ENCODE measurements at places on chromosomes 1 and 21.

DNA sequence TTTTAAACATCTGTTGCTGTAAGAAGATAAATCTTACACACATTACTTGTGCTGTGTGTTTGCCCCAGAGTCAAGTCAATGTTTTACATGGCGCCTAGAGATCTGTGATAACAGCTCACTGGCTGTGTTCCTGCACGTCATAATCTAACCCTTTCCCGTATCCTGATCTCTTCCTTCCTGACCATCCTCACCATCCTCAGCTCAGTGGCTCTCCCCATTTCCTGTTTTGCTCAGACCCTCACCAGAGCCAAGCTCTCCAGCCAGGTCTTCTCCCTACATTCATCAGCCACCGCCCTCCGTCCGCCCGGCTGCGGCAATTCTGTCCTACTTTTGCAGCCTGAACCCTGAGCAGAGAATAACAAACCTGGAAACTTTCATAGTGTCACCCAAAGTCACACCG, 824.7 kb downstream of the USP25 start:
- DNase-seq: no peak

- DNase-seq: no peak
Observed at GRCh38 chr21:27291006-27291405, 324.1 kb upstream of the ADAMTS5 start.

- DNase-seq: no peak
Observed at GRCh38 chr1:201406831-201407406, 7.8 kb upstream of the LAD1 start.

GRCh38 chr1:29830383-29830782, 594.1 kb downstream of the PTPRU start:
- DNase-seq: no peak

DNA sequence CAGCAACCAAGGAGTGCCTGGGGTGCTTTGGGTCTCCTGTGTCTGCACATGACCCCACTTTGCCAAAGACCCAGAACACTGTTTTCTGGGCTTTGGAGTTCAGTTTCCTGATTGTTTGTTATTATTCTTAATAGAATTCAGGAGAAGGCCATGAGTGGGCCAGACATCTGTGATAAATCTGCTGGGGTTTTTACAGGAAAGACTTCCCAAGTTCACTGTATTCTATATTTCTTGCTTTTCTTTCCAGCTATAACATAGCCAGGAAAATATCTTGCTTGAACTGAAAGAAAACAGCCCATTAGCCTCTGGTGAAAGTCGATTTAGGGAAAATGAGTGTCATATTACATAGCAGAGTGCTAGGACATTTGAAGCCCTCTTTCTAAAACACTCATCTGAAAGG, 345.1 kb upstream of the USP24 start:
- peak; percentile 13 for DNase-seq

GRCh38 chr1:197619008-197619640, 156.2 kb downstream of the DENND1B start:
- DNase-seq: no peak

DNA sequence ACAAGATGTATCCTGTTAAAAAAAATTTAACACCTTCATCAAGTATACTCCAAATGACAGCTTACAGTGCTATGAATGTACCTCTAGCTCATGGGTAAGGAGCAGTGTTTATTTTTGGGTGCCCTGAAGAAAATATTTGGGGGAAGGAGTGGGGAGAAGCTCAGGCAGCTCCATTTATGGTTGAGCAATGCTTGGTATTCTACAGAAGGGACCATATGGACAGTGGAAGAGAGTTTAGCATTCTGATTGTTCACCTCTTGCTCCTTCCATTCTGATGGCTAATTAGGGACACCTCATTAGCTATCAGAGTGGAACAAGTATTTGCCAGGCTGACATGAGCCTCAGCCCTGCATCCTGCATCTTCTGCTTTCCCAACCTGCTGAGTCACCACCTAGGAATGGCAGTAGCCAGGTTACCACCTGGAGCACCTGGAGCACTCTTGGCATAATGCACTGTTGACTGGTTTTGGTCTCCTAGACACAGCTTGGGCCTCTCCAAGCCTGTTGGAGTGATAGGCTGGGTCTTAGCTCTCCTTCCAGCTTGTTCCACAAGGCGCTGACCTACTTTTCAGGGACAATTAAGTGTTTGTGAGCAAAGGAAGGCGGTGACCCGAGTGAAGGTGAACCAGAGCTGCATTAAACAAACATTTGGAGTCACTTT, 62.0 kb upstream of the MACF1 start:
- DNase-seq: peak; percentile 100

DNA sequence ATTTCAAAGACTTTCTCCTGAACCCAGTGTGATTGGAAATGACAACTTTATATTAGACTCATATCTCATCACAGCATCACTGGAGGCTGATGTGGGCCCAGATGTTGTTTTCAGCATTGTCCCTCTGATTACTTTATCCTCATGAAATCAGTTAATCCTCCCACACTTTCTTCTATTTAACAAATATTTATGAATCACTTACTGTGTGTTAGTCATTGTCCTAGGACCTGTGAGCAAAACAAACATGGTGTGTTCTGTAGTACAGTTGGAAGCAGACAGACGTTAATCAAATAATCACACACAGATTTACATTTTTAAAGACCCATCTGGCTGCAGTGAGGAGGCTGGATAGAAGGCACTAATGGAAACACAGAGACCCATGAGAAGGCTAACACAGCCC, 383.7 kb downstream of the PRDM2 start:
- DNase-seq: no peak

DNA sequence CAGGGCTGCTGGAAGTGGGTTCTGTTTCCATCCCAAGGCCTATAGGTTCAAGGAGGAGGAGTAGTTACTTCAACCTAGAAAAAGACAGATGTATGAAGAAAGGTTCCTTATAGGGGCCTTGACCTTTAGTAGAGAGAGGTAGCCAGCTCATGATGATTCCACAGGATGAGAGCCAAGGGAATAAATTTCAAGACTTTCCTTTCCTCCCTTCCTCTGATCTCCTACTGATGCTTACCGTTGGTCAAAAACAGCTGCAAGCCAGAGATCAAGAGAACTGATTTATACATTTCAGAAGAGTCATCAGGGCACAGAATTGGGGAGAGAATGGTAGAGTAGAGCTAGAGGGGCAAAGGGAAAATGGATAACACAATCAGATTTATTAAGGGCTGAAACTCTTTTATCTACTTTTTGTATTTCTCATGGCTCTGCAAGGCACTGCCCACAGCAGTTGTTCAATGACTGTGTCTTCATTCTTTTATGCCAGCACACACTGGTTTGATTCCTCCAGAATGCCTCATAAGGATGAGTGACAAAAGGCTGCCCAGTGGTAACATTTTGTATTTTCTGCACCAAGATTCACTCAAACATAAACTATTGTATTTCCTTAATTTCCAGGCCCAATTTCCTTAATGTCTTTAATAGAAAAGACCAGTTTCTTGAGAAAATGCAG, 37.4 kb downstream of the AK5 start:
- no peak for DNase-seq

DNA sequence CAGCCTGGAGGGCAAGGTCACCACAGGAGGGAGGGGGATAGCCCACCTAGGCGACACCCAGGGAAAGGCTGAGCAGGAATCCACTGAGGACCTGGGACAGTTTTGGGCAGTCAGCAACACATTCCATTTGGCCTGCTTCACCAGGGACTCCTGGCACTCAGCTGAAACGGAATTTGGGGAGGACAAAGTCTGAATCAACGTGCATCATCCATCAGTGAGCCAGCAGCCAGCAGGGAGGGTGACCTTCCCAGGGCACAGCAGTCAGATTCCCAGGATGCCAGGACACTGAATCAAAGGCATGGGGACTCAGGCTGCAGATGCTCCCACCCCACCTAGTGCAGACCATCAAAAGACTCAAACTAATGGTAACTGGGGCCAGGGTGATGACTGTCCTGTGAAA, 4.6 kb downstream of the SH3BP5L start:
- DNase-seq: no peak

DNA sequence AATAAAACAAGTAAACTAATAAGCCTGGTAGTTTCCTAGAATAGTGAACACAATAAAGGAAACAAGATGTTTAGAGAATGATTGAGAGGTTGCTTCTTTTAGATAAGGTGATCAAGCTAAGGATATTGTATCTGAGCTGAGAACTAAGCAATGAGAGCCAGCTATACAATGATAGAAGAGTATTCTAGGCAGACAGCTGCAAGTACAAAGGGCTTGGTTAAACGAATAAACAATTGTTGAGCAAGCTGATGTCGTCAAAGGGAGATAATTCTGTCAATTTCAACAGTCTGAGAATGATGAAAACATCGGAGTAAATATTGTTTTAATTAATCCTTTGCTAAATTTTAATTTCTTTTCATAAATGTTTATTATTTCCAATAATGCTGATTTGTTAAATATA, 5.5 kb upstream of the FH start:
- no peak for DNase-seq

- DNase-seq: no peak
Observed at GRCh38 chr1:40477678-40478053, 576 bp downstream of the ZFP69 start.

- DNase-seq: no peak
Observed at GRCh38 chr1:214574598-214575411, 23.4 kb upstream of the PTPN14 start.

GRCh38 chr1:196438329-196438728, 169.9 kb downstream of the KCNT2 start:
- no peak for DNase-seq

- no peak for DNase-seq
Observed at GRCh38 chr1:184253921-184254320, 132.9 kb upstream of the C1orf21 start.

All from NCI-H2107 (cell line).